ENCODE measurements at places on chromosomes 1 and 21.

DNA sequence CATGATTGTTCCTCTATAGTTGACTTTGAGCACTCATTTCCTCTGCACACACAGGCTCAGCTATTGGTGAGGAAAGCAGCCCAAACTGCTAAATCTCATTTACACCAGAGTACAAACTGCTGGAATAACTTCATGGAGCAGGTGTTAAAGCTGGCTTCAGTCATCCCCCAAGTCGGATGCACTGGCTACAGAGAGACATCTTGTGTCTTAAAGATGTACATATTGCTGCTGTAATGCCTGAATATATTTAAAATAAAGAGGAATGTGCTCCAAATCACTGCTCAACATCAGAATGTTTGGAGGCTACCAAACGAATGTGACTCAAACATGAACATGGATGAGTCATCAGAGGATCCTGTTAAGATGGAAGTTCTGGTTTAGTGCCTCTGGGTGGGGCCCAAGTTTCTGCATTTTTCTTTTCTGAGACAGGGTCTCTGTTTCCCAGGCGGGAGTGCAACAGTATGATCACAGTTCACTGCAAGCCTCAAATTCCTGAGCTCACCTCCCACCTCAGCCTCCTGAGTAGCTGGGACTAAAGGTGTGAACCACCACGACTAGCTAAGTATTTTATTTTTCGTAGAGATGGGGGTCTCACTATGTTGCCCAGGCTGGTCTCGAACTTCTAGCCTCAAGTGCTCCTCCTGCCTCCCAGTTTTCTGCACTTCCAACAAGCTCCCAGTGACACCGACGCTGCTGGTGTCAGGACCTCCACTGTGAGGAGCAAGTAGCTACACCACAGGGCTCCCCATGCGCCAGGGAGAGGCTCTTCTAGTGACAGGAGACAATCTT lies 79.0 kb upstream of the KRTAP19-8 start:
- no peak for DNase-seq

DNA sequence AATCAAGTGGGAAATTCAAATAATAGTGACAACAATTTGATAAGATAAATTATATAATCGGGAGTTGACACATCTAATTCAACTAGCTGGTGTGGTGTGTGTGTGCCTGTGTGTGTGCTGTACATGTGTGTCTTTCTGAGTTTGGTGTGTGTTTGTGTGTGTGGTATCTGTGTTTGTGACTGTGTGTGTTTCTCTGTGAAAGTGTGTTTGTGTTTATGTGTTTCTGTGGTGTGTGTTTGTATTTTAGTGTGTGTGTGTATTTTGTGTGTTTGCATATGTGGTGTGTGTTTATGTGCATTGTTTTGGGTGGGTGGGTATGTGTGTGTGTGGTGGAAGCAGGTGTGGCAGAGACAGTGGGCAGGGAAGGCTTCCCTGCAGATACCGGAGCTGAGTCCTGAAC lies 4.8 kb upstream of the DSCAM start:
- no peak for DNase-seq

DNA sequence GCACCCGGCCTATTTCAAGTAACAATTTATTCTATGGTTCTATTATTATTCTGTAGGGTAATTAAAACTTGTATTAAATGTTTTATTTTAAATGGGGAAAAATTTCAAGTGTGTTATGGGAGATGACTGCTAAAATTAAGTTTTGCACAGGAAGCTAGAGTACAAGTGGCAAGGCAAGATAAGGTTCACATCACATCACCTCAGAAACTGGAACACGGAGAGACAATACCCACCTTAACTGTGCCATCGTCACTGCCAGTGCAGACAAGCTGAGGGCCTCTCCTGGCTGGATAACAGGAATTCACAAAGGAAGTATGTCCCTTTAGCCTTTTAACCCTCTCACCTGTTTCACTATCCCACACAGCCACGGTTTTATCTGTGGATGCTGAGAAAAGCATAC lies 7.6 kb downstream of the SNRNP40 start:
- no peak for DNase-seq

DNA sequence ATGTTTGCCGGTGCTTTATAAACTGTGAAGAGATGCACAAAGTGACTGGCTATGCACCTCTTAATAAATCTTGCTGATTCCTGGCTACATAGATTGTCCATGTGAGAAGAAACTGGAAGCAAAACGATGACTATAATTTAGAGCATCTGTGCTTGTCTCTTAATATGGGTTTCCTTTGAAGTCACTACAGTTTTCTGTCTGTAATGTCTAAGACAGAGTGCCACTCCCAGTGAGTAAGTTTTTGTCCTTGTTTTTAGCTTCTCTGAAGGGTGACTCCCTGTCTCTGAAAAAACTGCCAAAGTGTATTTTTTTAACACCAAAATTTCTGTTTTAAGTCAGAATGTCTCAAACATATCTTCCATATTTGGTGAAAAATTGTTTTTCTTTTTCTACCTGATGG lies 175.1 kb downstream of the FASLG start:
- DNase-seq, result no peak

- DNase-seq, result no peak
These were observed 212.0 kb downstream of the SLC45A1 start for GRCh38 chr1:8529901-8530300.

- no peak for DNase-seq
These were observed 1283.7 kb upstream of the ADGRL2 start for GRCh38 chr1:80517062-80517461.

DNA sequence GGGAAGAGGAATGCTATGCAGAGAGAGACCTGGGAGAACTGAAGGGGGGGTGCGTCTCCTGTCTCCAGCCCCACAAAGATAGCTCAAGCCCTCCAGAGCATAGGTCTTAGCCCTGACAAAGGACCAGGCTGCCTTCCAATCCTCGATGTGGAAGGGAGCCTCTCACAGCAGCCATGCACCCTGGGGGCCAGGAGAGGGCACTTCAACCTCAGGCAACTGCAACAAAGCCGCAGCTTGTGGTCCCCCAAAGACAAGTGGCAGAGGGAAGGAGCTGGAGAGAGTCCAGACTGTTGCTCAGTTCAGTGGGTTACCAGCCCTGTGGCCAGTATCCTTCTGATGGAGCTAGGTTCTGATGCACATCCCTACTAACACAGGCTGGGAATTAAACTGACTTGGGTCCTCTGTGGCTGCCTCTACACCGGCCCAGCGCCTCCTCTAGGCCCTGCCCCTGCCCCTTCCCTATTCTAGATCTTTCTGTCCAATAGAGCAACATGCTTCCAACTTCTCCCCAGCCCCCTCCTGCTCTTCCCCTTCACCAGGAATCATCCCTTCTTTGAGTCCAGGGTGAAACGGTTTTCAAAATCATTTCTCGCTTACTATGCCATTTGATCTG lies 100.7 kb upstream of the SPATA6 start:
- DNase-seq, result no peak

GRCh38 chr1:15308621-15309027 lies 61.6 kb downstream of the FHAD1 start:
- no peak for DNase-seq

DNA sequence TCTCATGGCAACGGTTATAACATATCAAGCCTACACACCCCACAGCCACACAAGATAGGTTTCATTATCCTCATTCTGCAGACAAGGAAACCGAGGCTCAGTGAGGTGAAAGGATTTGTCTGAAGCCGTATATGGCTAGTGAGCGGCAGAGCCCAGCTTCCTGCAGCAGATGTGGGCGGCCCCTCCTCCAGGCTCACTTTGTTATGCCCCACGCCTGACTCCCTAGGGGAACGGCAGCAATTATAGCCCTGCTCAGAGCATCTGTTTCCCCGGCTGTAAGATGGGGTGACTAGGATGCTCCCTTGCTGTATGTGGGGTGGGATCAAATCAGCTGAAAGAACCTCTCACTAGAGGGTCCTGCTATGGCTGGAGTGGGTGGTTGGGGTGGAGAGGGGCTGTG lies 22.1 kb downstream of the GRHL3 start:
- no peak for DNase-seq

DNA sequence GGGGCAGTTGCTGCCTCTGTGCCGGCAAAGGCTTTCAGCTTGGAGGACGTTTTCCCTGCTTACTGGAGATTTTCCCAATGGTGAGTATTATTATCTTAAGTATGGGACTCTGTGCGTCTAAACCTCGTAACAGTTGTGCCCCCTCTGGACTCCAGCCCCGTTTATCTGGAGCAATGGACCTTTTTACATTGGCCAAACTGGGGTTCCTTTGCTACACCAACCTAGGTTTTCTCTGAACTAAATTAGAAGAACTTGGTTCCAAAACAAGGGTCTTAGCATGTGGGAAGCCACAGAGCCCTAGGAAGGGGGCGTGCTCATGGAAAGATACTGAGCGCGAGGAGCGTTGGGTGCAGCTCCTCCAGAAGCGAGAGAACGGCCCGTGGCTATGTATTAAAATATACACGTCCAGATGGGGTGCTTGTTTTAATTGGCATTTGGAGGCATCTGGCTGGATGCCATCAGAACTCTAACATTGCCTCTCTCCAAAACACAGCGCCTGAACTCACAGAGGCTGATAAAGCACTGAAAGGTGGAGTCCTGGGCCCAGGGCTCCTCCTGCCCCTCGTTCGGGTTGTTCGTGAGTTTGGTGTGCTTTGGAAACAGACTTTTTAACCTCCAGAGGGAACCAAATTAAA lies 28.4 kb downstream of the POFUT2 start:
- no peak for DNase-seq

GRCh38 chr1:74534241-74534640 lies 21.8 kb upstream of the LRRC53 start:
- DNase-seq, result no peak

- no peak for DNase-seq
These were observed 269.6 kb upstream of the PLXNA2 start for GRCh38 chr1:208513799-208514198.

Measured in mesenteric fat pad (tissue), 1 donor.